ENCODE measurements at places on chromosomes 16 and 17.

- DNase-seq: no peak
Observed at GRCh38 chr17:1914661-1915083, 84.9 kb downstream of the RPA1 start.

DNA sequence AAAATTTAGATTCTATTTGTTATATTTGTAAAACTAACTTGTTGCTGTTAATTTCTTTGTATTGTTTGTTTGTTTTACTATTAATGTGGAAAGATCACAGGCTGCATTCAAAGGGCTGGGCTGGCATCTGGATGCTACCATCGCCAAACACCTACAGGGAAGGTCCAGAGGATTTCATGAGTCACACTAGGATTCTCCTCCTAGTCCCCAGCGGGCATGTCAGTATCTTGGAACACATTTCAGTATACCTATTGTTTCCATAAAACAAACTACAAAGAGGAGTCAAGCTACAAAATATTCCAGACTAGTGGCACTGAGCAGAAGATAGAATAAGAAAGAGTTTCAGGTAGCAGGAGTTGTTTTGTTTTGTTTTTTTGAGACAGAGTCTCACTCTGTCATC lies 55.3 kb downstream of the NOG start:
- DNase-seq: no peak

GRCh38 chr17:76189741-76190140 lies 48.7 kb upstream of the FOXJ1 start:
- DNase-seq: no peak

GRCh38 chr16:30011714-30012504 lies 1.1 kb upstream of the DOC2A start:
- DNase-seq: no peak

DNA sequence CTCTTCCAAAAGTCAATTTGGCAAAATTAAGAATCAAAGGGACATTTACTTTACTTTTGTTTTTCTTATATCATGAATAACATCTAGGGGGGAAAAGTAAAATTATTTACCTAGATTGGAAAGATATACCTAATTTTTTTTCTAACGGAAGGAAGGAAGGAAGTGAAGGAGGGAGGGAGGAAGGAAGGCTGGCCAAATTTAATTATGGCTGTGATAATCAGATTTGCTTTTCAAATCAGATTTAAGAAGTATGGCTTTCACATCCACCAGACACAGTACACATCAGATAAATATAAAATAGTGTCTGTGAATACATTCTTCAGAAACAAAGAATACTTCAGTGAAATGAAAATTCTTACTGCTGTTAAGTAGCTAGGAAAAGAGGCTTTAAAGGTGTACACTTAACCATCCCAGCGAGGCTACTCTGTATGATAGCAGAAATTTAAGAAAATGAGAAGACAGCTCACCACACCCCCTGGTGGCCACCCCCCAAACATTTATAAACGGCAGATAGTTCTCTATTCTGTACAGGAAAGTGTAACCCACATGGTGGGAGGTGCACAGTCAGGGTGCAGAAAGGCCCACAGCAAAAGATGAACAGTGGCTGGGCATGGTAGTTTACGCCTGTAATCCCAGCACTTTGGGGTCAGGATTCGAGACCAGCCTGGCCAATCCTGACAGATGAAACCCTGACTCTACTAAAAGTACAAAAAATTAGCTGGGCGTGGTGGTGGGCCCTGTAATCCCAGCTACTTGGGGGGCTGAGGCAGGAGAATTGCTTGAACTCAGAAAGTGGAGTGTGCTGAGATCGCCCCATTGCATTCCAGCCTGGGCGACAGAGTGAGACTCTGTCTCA lies 150.8 kb downstream of the SSH2 start:
- peak; percentile 17 for DNase-seq

DNA sequence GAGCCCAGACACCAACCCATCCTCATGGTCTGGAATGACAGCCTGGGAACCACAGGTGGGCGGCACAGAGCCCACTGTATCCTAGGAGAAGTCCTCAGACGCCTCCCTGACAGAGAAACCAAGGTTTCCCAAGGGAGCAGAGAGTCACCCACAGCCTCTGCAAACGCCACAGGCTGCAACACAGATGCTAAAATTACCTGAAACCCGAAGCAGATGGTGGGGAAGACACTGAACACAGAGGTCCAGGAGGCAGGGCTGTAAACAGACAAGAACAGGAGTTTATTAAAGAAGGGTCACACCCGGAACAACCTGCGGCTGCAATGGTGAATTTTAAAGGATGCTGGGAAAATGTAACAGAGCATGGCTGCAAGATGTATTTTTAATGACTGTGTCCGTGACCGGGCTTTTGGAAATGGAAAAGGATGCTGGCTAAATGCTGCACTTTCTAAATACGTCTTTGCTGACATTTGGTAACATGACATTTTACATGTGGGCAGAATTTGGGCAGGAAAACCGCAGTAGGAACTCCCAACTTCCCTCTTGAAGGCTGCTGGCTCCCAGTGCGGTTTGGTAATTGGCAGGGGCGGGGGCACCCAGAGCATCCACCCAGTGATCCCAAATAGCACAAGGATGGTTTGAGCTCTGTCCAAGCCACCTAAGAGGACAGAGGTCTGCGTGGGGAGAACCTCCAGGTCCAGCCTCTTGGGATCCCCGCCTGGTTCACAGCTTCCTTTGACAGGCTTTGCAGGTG lies 13.1 kb downstream of the SLC38A8 start:
- no peak for DNase-seq

- DNase-seq: no peak
Observed at GRCh38 chr16:5012887-5013286, 20.8 kb downstream of the NAGPA start.

GRCh38 chr16:80759419-80760162 lies 44.8 kb downstream of the CDYL2 start:
- no peak for DNase-seq

- no peak for DNase-seq
Observed at GRCh38 chr17:33363475-33363874, 70.4 kb upstream of the ASIC2 start.

DNA sequence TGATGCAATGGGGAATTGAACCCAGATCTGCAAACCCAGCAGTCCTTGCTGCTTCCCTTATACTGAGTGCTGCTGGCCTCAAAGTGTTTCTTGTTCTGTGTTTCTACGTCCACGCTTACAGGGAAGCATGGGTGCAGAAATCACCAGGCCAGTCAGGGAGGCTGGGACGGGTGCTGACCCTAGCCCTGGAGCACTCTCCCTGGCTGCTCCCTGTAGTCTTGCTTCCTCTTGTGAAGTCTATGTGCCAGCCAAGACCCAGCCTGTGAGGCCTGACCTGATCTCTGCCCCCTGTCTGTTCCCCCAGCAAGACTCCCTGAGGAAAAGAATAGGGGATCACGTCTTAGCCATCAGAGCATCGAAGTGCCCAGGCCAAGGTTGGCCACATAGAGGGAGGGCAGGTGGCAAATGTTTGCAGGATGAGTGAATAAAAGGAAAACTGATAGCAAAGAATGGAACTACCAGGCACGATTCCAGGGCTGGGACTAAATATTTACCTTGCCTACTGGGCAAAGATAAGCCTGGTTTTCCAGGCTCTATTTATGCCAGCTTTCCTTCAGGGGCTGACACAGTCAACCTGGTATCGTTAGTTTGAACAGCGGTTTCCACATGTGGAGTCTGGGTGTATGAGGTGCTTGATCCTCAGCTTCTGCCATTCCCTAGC lies 41.2 kb upstream of the RHOT1 start:
- DNase-seq: no peak

- no peak for DNase-seq
Observed at GRCh38 chr17:17549732-17550366, 41.7 kb downstream of the PEMT start.

DNA sequence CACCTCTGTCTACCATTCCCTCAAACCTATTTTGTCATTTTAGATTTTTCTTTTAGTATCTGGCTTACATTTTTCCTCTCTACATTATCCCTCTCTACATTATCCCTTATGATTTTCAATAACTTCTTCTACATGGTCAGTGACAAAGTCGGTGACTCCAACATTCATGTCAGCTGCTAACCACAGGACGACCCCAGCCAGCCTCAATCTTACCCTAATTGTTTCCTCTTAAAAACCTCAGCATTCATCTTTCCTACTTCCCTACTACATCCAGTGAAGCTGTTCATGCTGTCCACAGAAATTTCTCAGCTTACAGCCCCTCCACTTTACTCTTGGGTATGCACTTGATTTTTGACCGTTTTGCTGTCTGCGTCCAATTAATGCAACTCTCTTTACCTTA lies 8.3 kb downstream of the MYH10 start:
- DNase-seq: no peak

DNA sequence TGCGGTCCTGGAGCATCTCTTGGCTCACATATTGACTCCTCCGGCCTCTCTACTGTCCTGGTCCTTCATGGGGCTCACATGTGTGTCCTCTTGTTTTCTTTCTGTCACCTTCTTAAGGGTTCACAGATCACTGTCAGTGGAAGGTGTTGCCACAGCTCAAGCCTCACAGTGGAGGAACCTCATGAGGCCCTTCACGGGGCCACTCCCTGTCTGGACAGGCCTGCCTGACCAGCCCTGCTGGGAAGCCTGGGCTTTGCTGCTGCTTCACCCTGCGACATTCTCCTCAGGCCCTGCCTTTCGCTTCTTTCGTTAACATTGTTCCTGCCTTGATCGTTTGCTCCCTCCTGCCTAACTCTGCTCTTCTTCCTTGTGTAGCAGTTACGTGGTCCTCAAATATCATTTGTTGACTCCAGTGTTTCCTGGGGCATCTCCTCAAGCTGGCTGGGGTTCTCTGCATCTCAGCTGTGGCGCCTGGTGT lies 55.9 kb downstream of the WDR45B start:
- no peak for DNase-seq

- no peak for DNase-seq
Observed at GRCh38 chr16:81823111-81823510, 44.0 kb downstream of the PLCG2 start.

DNA sequence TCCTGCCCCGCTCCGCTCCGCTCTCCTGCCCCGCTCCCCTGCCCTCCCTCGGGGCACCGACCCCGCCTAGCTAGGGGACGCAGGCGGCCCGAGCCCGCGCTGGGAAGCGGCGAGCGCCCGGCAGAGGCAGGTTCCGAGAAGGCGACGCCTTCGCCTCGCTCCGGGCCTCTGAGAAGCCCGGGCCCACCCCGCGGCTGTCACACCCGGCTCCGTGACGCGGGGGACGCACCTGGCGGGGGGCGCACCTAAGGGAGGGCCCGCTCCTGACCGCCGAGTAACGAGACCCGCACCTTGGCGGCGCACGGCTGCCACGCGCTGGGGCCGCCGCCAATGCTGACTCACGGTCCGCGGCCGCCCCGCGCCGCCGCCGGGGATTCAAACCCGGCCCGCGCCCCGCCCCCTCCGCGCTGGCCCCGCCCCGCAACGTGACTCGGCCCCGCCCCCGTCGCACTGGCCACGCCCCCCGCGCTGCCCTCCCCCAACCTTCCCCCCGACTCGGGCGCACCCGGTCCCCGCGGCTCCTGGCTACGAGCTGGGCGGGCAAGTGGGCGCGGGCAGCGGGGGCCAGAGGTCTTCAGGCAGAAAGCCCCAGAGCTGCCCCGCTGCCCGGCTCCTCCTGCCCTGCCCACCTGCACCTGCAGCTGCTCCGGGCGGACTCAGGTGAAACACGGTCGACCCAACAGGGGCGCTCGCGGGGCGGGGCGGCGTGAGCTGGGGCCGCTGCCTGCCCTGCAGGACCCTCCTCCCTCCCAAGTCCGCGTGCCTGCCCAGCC lies 27.8 kb downstream of the GNPTG start:
- peak; percentile 58 for DNase-seq

DNA sequence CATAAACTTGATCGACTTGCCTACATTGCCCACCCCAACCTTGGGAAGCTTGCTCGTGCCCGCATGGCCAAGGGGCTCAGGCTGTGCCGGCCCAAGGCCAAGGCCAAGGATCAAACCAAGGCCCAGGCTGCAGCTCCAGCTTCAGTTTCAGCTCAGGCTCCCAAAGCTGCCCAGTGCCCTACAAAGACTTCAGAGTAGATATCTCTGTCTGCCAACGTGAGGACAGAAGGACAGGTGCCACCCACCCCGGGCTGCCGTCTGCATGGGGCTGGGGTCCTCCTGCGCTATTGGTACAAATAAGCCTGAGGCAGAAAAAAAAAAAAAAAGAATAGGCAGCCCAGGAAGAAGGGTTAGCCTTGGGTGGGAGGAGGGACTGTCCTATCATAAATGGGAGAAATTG lies 37.1 kb downstream of the DNAH2 start:
- no peak for DNase-seq

GRCh38 chr16:14014284-14014625 lies 56.9 kb upstream of the MRTFB start:
- DNase-seq: no peak

DNA sequence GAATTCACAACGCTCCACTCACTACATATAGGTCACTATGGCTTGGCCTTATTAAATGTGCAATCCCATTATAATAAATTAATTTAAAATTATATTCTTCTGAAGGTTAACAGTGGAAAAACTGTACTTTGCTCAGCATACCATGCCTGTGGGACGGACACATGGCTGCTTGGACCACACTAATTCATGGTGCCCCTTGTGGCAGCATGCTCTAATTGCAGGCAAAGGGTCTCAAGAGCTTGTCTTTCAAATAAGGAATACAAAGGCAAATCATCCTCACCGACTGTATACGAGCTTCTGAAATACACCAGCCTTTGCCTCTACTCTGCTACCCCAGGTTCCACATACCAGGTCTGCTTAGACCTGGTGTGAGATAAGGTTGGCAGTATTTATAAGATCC lies 11.7 kb downstream of the SMPD3 start:
- DNase-seq: no peak

DNA sequence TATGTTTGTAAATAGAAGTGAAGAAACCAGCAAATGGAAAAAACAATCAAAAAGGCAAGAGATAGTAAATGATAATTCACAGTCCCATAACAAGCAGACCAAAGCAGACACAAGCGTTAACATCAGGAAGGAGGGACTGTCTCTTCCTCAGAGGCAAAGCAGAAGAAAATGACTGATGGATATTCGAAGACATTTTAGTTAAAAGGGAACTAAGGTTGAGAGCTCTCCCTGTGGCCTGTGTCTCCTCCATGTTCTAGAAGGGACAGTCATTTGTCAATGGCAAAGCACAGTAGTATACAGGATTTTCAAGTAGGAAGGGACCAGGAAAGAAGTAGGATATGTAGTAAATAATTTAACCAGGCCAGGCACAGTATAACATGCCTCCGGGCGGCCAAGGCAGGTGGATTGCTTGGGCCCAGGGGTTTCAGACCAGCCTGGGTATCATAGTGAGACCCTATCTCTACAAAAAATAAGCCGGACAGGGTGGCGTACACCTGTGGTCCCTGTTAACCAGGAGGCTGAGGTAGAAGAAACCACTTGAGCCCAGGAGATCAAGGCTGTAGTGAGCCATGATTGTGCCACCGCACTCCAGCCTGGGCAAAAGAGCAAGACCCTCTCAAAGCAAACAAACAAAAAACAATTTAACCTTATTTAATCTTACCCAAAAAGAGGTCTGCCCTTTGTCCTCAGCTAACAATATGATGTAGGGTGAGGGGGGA lies 3.7 kb downstream of the ZDHHC7 start:
- no peak for DNase-seq

- no peak for DNase-seq
Observed at GRCh38 chr17:69473841-69474831, 59.6 kb downstream of the MAP2K6 start.

DNA sequence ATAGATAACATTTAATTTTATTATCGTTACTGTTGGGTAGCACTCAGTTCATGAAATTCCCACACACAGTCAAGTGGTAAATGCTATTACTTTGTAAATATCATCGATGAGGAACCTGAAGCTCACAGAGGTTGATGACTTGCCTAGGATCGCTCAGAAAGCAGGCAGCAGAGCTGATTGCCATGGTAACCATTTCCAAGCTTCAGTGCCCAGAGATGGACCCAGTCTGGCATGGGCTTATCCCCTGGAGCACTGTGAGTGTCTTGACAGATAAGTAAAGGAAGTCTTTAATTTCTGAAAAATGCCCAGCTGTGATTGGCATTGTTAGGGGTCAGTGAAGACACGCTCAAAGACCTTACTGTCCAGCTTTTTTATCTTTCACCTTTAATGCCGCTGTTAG lies 95.0 kb downstream of the PRKCB start:
- DNase-seq: no peak

Measured in NCI-H187 (cell line).